ENCODE measurements at places on chromosomes 5 and 9.

- no peak for DNase-seq
These were observed 488.6 kb upstream of the TRPC7 start for GRCh38 chr5:136853971-136854370.

GRCh38 chr9:14326264-14326826 lies 12.4 kb upstream of the NFIB start:
- no peak for DNase-seq

GRCh38 chr9:33043671-33044070 lies 18.6 kb downstream of the DNAJA1 start:
- no peak for DNase-seq

DNA sequence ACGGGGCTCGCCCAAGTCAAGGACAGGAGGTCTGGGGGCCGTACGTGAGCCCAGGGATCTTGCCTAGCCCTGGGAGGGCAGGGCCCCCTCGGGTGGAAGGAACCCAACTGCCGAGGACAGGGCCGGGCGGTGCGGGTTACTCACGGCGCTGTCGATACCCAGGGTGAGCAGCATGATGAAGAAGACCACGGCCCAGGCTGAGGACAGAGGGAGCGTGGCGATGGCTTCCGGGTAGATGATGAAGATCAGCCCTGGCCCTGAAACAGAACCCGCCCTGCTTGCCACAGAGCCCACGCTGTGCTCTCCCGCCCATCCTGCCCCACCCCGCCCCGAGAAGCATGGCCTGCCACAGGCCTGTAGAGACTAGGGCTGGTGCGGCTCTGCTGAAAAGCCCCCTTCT lies 34.1 kb downstream of the SLC6A3 start:
- DNase-seq = no peak

DNA sequence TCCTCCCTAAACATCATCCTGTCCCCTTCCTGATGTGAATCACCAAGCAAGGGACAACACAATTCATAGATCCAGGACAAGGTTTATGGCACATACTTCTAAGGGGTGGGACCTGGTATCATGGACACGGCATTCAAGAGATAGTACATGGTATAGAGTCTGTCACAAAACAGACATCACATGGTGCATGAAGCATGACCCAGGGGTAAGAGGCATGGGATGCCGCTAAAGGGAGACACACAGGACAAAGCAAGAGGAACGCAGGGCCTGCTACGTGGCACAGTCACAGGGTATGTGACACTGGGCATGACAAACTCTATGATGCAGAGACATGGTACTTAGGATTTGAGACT lies 20.7 kb downstream of the GSN start:
- DNase-seq = peak; percentile 57

- DNase-seq = no peak
These were observed 98.4 kb upstream of the NREP start for GRCh38 chr5:111855356-111855755.

- no peak for DNase-seq
These were observed 168.9 kb downstream of the PAPPA start for GRCh38 chr9:116322521-116322920.
